ENCODE measurements at places on chromosomes 16 and 17. TPM values are rescaled to one million over a fixed set of nuclear protein-coding genes. Genes with fewer than 3 reads are reported as not detected.

DNA sequence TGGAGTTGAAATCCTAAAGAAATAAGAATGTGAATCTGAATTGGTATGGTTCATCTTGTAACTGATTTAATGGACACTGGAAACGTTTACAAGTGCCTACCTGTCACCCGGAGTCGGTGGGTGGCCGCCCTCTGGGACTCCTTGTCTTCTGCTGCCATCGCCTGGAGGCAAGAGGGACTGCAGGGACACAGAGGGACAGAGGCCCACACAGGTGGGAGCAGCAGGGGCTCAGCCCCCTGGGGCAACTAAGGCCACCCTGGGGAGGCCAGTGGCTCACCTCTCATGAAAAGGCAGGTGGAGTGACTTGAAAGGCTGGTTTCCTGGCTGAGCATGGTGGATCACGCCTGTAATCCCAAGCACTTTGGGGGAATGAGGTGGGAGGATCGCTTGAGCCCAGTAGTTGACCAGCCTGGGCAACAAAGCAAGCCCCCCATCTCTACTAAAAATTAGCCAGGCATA, 23.2 kb downstream of the TMEM92 start:
- H3K4me3 ChIP-seq, result no peak overlapping the region
- no peaks in the 10 kb centered on the region for H3K27me3 ChIP-seq
- no peaks in the 10 kb centered on the region for H3K4me1 ChIP-seq
- peak; percentile 89 for DNase-seq
- no peaks in the 10 kb centered on the region for H3K36me3 ChIP-seq
- no peak overlapping the region for H3K27ac ChIP-seq

DNA sequence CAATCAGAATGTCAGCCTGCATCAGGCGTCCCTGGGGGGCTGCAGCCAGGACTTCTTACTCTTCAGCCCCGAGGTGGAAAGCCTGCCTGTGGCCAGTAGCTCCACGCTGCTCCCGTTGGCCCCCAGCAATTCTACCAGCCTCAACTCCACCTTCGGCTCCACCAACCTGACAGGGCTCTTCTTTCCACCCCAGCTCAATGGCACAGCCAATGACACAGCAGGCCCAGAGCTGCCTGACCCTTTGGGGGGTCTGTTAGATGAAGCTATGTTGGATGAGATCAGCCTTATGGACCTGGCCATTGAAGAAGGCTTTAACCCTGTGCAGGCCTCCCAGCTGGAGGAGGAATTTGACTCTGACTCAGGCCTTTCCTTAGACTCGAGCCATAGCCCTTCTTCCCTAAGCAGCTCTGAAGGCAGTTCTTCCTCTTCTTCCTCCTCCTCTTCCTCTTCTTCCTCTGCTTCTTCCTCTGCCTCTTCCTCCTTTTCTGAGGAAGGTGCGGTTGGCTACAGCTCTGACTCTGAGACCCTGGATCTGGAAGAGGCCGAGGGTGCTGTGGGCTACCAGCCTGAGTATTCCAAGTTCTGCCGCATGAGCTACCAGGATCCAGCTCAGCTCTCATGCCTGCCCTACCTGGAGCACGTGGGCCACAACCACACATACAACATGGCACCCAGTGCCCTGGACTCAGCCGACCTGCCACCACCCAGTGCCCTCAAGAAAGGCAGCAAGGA, 10.4 kb downstream of the NFE2L1 start:
- H3K27me3 ChIP-seq, result no peaks in the 10 kb centered on the region
- DNase-seq, result no peak
- peaks cover 81% of the 10 kb centered on the region for H3K36me3 ChIP-seq
- no peak overlapping the region for H3K4me3 ChIP-seq
- H3K27ac ChIP-seq, result no peak overlapping the region

Gene TIMP2
- total RNA-seq, result 318 TPM

DNA sequence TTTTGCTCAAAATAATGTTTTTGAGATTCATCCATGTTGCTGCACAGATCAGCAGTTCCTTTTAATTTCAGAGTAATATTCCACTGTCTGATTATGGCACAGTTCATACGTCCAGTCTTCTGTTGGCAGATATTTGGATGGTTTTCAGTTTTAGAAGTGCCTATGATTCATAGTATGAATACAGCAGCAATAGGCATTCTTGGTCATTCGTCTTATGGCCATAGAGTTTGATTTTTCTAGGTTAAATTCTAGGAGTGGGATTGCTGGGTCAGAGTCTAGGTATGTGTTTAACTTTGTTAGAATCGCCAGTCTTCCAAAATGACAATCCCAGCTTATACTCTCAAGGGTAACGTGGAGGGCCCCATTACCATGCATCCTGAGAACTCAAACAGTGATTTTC, 11.5 kb upstream of the IL34 start:
- no peak overlapping the region for H3K4me3 ChIP-seq
- H3K27me3 ChIP-seq, result no peaks in the 10 kb centered on the region
- no peaks in the 10 kb centered on the region for H3K36me3 ChIP-seq
- no peak overlapping the region for H3K27ac ChIP-seq
- DNase-seq, result no peak

DNA sequence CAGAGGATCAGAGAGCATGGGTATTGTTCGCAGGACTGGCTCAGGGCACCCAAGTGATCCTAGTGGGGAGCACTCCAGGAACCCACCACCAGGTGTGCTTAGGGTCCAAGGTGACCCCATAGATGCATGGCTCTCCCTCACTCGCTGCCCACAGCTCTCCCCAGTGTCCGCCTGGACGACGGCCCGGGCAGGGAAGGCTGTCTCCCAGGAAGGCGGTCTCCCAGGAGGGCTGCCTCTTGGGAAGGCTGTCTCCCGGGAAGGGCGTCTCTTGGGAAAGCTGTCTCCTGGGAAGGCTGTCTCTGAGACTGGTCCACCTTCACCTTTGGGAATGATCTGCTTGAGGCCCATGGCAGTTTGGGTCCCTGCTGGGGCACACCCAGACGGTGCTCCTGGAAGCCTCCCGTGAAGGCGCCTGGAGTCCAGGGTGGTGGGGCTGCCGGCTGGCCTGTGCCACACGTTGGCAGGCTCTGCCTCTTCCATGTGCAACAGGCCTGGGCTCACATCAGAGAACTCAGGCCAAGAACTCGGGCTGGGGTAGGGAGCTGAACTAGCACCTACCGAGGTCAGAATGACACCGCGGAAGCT, 5.0 kb downstream of the ECI1 start:
- H3K27ac ChIP-seq, result no peak overlapping the region
- H3K4me1 ChIP-seq, result peaks cover 10% of the 10 kb centered on the region
- peaks cover 49% of the 10 kb centered on the region for H3K36me3 ChIP-seq

Gene BIRC5
- 1.1 TPM for total RNA-seq

DNA sequence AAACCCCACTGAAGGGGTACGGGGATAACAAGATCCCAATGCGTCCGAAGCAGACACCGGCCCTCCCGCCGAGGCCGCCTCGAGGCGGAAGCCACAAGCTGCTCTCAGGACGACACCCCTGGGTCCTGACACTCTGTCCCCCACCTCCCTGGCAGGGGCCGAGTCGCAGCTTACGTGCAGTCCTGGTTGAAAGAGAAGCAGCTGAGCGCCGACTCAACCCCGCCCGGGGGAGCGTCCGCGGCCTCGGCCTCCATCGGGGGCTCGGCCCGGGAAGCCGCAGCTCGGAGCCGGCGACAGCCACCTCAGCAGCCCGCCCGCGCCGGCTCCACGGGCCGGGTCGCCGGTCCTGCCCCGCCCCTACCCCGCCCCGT, at the start of gene WIPI1:
Gene WIPI1 (minus strand): TSS at position 329 of the 371 bp plus-strand sequence. CDS start 75 bp downstream, at position 254.
- peaks cover 47% of the 10 kb centered on the region for H3K4me1 ChIP-seq
- peaks cover 9% of the 10 kb centered on the region for H3K36me3 ChIP-seq
- H3K4me3 ChIP-seq, result peak within 1 kb of the TSS; percentile 85
- peak within 1 kb of the TSS; percentile 87 for H3K27ac ChIP-seq
- no peaks in the 10 kb centered on the region for H3K27me3 ChIP-seq

Gene ACSM2A
- not detected for total RNA-seq

- no peak overlapping the region for H3K4me3 ChIP-seq
- H3K27ac ChIP-seq, result no peak overlapping the region
- H3K4me1 ChIP-seq, result no peaks in the 10 kb centered on the region
- no peaks in the 10 kb centered on the region for H3K36me3 ChIP-seq
Observed at GRCh38 chr17:34423978-34424813, 61.2 kb upstream of the CCL1 start.

- DNase-seq, result no peak
- H3K4me3 ChIP-seq, result no peak overlapping the region
- peaks cover 10% of the 10 kb centered on the region for H3K4me1 ChIP-seq
Observed at GRCh38 chr17:66343531-66344078, 41.2 kb downstream of the PRKCA start.

GRCh38 chr16:6375465-6376075, 957.1 kb upstream of the RBFOX1 start:
- DNase-seq, result no peak
- H3K27me3 ChIP-seq, result no peaks in the 10 kb centered on the region
- H3K4me3 ChIP-seq, result no peak overlapping the region
- H3K27ac ChIP-seq, result no peak overlapping the region
- H3K4me1 ChIP-seq, result no peaks in the 10 kb centered on the region
- H3K36me3 ChIP-seq, result no peaks in the 10 kb centered on the region

Gene ZNF423
- 11.9 TPM for total RNA-seq

GRCh38 chr17:11241611-11242226, 706 bp downstream of the SHISA6 start:
- H3K36me3 ChIP-seq, result no peaks in the 10 kb centered on the region
- H3K4me1 ChIP-seq, result no peaks in the 10 kb centered on the region
- no peak overlapping the region for H3K27ac ChIP-seq

Gene KRT222
- 1.3 TPM for total RNA-seq

Gene ZNF276
- total RNA-seq, result 35.8 TPM

Gene CCL4L2
- 4.5 TPM for total RNA-seq

Gene CSH2
- total RNA-seq, result not detected

Gene ARHGAP27
- 73.8 TPM for total RNA-seq

Gene SLC52A1
- total RNA-seq, result 0.26 TPM

GRCh38 chr16:88913001-88913612, 46.6 kb upstream of the PABPN1L start:
- H3K27ac ChIP-seq, result no peak overlapping the region
- H3K27me3 ChIP-seq, result no peaks in the 10 kb centered on the region
- no peak for DNase-seq

GRCh38 chr16:85234310-85235204, 122.3 kb upstream of the CIBAR2 start:
- peak overlapping the region; percentile 32 for H3K4me3 ChIP-seq
- no peaks in the 10 kb centered on the region for H3K36me3 ChIP-seq
- H3K4me1 ChIP-seq, result peaks cover 24% of the 10 kb centered on the region
- H3K27ac ChIP-seq, result peak overlapping the region; percentile 71
- peaks cover 21% of the 10 kb centered on the region for H3K27me3 ChIP-seq
- DNase-seq, result peak; percentile 76

DNA sequence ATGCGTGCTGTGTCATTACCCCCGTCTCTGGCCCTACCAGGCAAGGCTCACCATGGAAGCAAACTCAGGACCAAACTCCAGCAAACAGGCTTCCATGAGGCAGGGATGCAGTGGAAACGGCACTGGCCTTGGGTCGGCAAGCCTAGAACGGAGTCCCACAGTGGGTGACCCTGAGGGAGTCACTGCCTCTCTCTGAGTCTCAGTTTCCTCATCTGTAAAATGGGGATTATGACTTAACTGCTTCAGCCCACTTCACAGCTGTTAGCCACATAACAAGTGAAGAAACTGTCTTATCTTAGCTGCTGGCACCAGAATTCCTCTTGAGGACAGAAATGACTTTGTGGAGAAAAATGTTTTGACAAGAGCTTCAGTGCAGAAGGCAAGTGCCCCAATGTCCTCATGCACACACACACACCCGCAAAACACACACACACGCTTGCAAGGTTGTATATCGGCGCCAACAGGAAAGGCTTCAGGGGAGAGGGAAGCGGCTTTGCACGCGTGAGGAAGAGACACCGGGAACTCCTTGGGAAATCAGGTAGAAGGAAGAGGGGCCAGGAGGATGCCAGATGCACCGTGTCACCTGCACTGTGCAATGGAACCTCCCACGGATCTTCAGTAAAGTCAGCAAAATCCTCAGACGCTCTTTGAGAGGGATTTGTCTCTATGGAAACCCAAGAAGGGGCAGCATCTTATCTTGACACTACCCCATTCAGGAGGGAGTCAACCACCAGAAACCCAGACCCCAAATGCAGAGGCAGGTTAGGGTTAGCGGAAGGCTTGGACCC, 53.7 kb downstream of the GSG1L start:
- H3K36me3 ChIP-seq, result no peaks in the 10 kb centered on the region
- H3K27ac ChIP-seq, result no peak overlapping the region
- no peak for DNase-seq
- no peaks in the 10 kb centered on the region for H3K4me1 ChIP-seq
- no peak overlapping the region for H3K4me3 ChIP-seq

Gene CCDC137
- 13.7 TPM for total RNA-seq

DNA sequence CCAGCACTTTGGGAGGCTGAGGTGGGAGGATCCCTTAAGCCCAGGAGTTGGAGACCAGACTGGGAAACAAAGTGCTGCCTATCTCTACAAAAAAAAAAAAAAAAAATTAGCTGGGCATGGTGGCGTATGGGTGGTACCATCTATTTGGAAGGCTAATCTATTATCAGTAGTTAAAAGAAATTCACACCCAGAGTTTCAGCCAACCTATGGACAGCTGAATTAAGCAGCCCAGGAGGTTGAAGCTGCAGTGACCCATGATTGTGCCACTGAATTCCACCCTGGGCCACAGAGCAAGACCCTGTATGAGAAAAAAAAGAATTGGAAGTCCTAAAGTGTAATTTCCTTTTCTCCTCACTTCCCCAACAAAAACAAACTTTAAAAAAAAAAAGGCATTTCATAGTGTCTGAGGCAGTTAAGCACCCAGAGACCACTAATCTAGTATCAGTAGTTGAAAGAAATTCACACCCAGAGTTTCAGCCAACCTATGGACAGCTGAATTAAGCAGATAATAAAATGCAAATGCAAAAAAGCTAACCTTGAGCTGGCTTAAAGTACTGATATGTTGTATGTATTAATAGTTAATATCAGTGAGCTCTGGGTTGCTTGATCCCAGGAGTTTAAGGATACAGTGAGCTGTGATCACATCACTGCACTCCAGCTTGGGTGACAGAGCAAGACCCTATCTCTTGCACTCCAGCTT, 18.1 kb downstream of the CLTC start:
- H3K27ac ChIP-seq, result no peak overlapping the region
- no peak overlapping the region for H3K4me3 ChIP-seq
- no peak for DNase-seq

DNA sequence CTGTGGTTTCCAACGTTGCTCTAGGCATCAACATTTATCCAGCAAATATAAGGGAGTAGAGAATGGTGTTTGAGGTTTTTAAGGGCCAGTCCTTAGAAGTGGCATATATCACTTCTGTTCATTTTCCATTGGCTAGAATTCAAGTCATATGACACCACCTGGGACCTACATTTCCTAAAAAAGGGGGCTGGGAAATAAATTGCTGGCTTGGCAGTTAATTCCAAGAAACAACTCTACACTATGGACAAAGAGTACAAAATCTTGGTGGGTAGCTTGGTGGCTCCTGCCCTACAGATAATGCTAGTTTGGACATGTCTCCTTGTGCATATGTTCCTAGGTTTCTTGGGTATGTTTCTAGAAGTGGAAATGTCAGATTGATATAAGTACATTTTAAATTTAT, 7.6 kb downstream of the PPM1E start:
- no peak for DNase-seq
- no peaks in the 10 kb centered on the region for H3K36me3 ChIP-seq
- no peak overlapping the region for H3K27ac ChIP-seq
- H3K4me3 ChIP-seq, result no peak overlapping the region
- H3K4me1 ChIP-seq, result no peaks in the 10 kb centered on the region

Gene FBXW10B
- total RNA-seq, result 1.4 TPM

- no peak overlapping the region for H3K27ac ChIP-seq
- H3K36me3 ChIP-seq, result peaks cover 89% of the 10 kb centered on the region
- H3K4me1 ChIP-seq, result no peaks in the 10 kb centered on the region
Observed at GRCh38 chr17:5355421-5356129, 63.9 kb downstream of the NUP88 start.

Gene CCDC200
- total RNA-seq, result not detected

GRCh38 chr17:30521766-30522165, 44.6 kb downstream of the GOSR1 start:
- no peak for DNase-seq
- no peaks in the 10 kb centered on the region for H3K27me3 ChIP-seq
- no peak overlapping the region for H3K27ac ChIP-seq
- peaks cover 36% of the 10 kb centered on the region for H3K36me3 ChIP-seq
- no peak overlapping the region for H3K4me3 ChIP-seq
